ENCODE measurements at places on chromosomes 4 and X.

GRCh38 chrX:47797084-47797483 is 39.6 kb upstream of the ZNF81 start:
- no peak for DNase-seq

- no peak for DNase-seq
Measured at GRCh38 chr4:20443015-20443805, 191.5 kb downstream of the SLIT2 start.

DNA sequence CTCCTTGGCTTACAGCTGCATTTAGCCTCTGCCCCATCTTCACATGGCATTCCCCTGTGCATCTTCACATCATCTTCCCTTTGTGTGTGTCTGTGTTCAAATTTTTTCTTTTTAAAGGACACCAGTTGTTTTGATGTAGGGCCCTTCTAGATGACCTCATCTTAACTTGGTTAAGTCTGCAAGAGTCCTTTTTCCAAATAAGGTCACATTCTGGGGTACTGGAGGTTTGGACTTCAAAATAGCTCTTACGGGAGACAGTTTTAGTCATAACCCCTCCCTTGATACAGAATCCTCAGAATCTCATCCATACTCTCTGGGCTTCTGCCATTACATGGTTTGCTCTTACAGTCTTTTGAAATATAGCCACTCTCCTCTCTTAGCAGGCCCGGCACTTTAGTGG is 231.5 kb upstream of the ATP6AP2 start:
- DNase-seq = no peak

DNA sequence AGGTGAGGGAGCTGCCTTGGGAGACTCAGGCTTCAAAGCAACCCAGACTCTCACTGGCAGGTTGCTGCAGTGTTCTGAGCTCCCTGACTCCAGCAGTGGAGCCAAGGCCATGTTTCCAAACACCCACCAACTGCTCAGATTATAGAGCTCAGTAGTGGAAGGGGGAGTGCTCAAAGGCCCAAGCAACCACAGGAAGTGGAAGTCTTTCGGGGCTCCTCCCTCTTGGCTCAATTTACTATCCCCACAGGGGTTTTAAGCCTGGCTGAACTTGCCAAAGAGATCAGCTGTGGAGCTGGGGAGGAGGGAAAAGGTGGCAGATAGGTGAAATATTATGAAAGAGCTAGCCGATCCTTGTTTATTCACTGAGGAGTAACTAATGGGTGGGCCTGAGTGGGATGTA is 82.5 kb downstream of the HPRT1 start:
- no peak for DNase-seq

- DNase-seq = no peak
Measured at GRCh38 chrX:10245886-10246285, 89.1 kb downstream of the CLCN4 start.

DNA sequence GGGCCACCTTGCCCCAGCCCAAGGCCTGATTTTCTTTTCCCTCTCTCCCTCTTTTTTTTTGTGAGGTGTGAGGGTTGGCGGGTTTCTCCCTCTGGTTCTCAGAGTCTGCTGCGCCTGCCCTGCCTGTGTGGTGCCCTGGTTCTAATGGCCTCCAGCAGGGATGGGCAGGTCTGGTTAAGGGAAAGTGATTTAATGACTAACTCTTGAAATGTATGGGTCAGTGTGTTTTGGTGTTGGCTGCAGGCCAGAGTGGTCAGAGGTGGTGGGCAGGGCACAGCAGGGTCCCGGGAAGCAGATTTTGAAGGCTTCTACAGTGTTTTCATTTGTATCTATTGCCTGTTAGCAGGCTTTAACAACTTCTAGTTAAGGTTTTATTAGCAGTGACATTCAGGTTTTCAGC is 39.0 kb downstream of the JADE1 start:
- DNase-seq = no peak

- DNase-seq = no peak
Measured at GRCh38 chrX:103756736-103757135, 19.9 kb upstream of the PLP1 start.

- DNase-seq = no peak
Measured at GRCh38 chr4:26330186-26330787, 9.5 kb downstream of the RBPJ start.
